ENCODE measurements at places on chromosomes 13 and 19.

DNA sequence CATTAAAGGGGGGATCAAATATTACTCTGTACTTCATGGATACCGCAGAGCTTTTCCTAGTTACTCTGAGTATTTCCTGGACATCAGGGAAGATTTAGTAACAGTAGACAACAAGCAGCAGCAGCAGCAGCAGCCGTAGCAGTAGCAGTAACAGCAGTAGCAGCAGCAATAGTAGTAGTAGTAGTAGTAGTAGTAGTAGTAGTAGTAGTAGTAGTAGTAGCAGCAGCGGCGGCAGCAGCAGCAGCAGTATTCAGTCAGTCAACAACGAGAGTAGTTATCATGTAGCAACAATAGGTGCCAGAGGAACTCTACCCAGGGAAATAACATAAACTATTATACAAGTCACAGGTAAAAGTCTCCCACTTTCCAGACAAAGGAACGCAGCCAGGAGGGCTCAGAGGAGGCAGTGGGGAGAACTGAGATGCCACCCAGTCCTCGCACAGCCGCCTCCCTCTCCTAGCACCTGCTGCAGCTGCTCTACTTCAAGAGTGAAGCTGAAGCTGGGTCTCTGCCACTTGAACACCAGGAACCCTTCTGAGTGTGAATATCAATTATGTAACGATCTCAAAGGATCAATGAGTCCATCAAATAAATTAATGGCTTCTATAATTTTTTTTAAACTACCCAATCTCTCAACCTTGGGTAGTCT is 1.3 kb upstream of the DOCK9 start:
- DNase-seq, result no peak

- DNase-seq, result no peak
Measured at GRCh38 chr13:73158851-73159250, 100.0 kb downstream of the KLF5 start.

GRCh38 chr19:55304980-55305379 is 20.2 kb downstream of the TMEM150B start:
- DNase-seq, result no peak

DNA sequence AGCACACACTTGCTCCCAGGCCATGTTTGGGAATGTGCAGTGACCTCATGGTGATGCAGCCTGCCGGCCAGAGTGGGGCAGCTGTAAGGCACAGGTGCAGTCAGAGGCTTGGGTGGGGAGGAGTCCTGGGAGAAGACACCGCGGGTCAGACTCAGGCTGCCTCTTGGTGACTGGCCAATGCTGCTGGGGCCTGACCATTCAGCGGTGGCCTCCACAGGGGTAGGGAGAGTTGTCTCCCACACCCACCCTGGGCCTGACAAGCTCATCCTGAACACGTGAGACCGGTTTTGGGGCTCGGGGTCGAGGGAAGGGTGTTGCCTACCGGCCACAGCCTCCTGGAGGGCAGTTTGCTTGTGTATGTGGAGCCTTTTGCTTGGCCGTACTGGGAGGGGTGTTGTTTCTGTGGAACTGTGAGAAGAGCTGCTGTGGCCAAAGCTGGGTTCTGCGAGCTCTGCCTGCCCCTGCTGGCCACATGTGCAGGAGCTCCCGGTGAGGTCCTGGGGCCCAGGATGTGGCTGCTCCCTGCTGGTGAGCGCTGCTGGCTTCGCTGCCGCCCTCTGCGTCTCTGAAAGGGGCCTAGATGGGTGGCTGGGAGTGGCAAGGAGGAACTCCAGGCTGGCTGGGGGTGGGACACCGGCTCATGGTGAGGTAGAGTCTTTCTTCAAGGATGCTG is 22.1 kb downstream of the UPF1 start:
- no peak for DNase-seq

DNA sequence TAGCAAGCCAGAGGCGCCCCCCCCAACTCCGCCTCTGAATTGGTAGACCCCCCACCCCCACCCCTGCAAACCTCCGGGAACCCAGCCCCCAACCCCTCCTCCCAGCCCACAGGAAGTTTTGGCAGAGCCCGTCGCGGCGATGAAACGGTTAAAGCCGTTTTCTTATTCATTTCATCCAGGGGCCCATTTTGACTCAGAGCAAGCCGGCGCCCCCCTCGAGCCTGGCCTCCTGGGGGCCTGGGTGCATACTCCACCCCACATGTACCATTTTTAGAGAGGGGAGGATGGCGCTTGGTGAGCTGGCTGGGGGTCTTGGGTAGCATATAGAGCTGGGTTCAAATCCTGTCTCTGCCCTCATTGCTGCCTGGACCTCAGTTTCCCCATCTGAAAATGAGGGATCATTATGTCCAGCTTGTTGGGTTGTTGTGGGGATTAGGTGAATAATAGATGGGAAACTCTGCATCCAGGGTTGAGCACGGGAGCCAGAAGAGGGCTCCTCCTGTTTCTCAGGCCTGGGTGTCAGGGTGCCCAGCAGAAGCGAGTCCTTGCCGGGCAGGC is 7.9 kb upstream of the JUNB start:
- DNase-seq, result peak; percentile 88

- no peak for DNase-seq
Measured at GRCh38 chr19:41478875-41479756, 36.2 kb downstream of the ERICH4 start.

- DNase-seq, result no peak
Measured at GRCh38 chr13:77339408-77339807, 12.5 kb upstream of the MYCBP2 start.

DNA sequence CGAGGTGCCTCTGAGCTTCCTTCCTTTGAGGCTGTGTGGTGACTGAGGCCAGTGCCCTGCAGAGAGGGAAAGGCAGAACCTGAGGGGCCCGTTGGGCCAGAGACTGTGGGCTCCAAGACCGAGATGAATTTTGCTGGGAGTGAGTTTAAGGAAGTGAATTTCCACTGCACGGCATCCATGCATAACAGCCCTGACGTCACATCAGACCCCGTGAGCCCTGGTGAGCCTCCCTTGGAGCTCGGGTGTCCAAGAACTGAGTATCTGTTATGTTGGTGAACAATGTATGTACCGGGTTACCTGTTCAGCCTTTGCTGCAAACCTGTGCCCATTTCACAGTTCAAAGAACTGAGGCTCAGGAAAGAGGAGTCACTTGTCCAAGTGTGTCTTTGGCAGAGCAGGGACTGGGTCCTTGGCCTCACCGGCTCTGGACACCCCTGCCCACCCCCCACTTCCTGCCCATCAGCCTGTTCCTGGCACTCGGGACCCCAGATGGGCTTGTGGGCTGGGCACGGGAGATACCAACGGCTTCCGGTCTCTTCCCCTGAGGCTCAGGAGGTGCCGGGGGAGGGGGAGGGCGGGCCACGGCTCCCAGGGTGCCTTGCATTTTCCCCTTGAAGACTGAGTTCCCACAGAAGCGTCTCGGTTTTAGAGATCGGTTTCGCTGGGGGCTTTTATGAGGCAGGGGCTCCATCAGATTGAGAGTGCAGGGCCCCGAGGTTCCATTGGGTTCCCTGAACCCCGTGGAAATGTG is 33.7 kb downstream of the NFILZ start:
- peak; percentile 70 for DNase-seq

- no peak for DNase-seq
Measured at GRCh38 chr13:113043931-113044330, 61.7 kb upstream of the F7 start.

GRCh38 chr19:32241306-32241705 is 104.1 kb upstream of the ZNF507 start:
- no peak for DNase-seq

DNA sequence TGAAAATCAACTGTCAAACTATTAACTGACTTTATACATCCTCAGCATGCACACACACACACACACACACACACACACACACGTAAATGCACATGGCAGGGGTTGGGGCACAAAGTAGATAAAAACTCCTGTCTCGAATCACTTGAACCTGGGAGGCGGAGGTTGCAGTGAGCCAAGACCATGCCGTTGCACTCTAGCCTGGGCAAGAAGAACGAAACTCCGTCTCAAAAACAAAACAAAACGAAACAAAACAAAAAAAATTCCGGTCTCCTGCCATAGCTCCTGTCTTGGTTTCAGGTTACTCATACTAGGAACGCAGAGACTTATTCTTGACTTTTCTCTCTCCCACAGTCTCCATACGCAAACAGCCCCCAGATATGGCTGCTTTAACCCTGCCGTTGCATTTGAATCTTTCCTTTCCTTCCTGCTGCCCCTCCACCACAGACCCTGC is 148.9 kb downstream of the SHISA2 start:
- DNase-seq, result no peak

GRCh38 chr13:44274771-44275205 is 98.8 kb upstream of the SERP2 start:
- peak; percentile 54 for DNase-seq

DNA sequence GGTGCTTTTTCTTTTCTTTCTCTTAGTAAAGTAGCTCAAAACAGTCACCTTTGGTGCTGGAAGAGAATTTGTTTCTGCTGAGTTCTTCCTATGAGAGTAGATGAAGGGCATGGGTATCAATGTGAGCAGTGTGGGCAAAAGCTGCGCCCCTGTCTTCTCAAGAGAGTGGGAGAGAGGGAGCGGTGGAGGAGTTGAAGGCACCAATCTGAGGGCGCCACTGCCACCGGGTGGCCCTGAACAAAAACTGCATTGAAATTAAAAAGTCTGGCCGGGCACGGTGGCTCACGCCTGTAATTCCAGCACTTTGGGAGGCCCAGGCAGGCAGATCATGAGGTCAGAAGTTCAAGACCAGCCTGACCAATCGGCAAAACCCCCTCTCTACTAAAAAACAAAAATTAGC is 28.7 kb upstream of the EPHX3 start:
- no peak for DNase-seq

DNA sequence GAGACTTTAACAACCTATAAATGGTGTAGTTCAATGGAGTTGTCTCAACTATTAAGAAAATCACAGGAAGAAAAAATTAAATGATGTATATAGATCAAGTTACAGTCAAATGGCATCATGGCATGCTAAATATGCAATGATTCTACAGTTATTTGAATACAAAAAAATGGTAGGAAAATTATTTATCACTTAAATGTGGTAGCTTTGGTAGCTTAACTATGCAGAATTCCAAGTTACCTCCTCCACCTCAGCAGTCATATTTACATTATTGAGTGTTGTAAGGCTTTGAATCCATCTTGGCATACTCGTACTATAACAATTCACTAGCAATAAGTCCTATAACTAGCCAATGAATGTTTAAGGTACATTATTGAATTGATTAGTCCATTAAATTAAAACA is 36.8 kb downstream of the CAB39L start:
- DNase-seq, result no peak

DNA sequence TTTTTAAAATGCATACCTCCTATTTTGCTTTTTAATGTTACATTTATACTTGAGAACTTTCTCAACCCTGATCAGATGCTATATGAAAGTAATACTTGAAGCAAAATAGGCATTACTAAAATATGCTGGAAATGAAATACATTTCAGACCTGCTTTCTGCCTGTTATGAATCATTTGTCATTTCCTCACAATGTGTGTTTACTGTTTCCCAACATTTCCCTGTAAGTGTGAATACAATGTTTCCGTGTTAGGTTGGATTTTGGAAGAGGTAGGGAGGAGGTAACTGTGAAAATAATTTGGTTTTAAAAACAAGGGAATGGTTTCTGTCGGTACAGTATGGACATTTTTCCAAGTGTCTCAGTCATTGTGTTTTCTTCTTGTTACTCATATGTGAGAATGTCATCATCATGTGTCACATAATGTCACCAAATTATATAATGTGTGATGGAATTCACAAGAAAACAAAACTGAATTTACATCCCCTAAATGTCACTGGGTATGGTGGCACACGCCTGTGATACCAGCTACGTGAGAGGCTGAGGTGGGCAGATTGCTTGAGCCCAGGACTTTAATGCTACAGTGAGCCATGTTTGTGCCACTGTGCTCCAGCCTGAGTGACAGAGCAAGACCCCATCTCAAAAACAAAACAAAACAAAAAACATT is 43.0 kb downstream of the ZAR1L start:
- DNase-seq, result no peak

DNA sequence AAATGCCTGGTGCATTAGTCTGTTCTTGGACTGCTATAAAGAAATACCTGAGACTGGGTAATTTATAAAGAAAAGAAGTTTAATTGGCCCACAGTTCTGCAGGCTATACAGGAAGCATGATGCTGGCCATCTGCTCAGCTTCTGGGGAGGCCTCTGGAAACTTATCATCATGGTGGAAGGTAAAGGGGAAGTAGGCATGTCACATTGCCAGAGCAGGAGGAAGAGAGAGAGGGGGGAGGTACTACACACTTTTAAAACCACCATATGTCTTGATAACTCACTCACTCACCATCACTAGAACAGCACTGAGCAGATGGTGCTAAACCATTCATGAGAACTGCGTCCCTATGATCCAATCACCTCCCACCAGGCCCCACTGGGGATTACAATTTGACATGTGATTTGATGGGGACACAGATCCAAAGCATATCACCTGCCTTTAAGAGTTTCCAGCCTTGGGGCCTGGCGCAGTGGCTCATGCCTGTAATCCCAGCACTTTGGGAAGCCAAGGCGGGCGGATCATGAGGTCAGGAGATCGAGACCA is 219.0 kb downstream of the KATNAL1 start:
- DNase-seq, result no peak

DNA sequence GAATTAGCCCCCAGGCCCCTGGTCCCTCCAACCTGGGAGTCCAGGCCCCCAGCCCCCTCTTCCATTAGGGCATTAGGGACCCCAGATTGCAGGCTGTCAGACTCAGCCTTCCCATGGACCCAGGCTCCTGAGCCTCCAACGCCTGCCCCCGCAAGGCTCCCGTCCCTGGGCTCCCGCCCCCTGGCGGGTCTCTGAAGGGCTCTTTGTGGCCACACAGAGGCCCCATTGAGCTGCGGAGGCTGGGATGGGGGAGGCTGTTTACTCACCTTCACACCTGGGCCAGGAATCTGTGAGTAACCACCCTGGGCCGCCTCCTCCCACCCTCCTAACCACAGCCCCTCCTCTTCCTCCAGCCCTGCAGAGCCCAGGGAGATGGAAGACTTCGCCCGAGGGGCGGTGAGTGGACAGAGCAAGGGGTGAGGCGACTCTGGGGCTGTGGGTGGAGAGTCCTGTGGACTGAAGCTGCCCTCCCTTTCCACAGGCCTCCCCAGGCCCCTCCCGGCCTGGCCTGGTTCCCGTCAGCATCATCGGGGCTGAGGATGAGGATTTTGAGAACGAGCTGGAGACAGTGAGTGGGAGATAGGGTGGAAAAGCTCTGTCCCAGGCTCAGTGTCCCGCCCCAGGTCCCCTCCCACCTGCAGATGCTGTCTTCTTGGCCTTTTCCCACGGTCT is 4.9 kb downstream of the ARHGEF1 start:
- DNase-seq, result peak; percentile 89

DNA sequence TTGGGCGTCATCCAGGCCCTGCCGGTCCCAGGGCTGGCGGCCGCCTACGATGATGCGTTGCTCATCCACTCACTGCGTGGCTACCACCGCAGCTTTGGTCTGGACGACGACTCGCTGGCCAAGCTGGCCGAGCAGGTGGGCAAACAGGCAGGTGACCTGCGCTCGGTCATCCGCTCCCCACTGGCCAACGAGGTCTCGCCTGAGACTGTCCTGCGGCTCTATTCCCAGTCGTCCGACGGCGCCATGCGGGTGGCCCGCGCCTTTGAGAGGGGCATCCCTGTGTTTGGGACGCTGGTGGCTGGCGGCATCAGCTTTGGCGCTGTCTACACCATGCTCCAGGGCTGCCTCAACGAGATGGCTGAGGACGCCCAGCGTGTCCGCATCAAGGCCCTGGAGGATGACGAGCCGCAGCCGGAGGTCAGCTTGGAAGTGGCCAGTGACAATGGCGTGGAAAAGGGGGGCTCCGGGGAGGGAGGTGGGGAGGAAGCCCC is 3.5 kb downstream of the IRGC start:
- no peak for DNase-seq

Measured in activated CD8-positive, alpha-beta memory T cell treated with anti-CD3 and anti-CD28 coated beads, Interleukin-2, amount 50 U/mL, for 48 hours (primary cell).